ENCODE measurements at places on chromosomes 2 and 18.
A peak's percentile ranks its signal among the peaks of the same experiment; 100 is the strongest.

DNA sequence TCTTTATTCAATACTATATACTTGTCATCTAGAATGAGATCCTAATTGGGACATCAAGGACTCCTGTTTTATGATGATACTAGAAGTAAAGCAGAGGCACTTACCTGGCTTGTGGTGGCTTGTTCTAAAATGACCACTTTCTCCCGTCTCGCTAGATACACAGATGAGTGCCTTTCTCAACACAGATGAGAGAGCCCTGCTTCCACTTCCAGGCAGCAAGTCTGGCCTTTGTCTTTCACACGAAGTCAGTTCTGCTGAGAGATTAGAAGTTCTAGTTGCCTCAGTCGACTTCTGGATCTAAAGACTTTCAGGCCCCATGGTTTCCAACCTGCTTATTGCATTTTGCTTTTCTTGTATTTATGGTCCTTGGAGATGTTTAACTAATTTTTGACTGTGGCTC is 70.3 kb downstream of the PPP1R1C start:
- DNase-seq, result no peak

DNA sequence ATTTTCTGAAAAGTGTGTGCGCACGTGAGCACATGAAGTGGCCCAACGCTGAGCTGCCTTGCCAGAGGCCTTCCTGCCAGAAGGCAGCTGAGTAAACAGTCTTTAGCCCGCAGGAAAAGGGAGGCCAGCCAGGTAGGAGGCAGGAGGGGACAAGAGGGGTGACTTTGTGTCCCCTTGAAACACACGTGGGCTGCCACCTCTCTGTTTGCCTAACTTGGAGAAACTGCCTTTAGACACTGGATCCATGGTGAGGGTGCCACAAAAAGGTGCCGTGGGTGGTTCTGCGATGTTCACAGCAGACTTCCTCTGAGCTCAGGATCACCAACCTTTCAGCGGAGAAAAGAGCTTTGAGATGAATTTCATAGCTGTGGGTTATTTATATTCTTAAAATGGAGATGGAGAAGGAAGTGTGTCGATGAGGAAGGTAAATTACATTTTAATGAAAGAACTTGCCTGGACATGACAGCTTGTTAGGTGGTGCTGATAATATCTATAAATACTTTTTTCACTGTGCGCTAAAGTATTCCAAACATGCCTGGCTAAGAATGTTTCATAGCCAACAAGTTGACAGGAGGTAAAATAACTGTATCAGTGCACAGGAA is 36.6 kb upstream of the ASB1 start:
- peak; percentile 64 for DNase-seq

GRCh38 chr18:66254121-66254520 is 349.8 kb downstream of the CDH19 start:
- no peak for DNase-seq

DNA sequence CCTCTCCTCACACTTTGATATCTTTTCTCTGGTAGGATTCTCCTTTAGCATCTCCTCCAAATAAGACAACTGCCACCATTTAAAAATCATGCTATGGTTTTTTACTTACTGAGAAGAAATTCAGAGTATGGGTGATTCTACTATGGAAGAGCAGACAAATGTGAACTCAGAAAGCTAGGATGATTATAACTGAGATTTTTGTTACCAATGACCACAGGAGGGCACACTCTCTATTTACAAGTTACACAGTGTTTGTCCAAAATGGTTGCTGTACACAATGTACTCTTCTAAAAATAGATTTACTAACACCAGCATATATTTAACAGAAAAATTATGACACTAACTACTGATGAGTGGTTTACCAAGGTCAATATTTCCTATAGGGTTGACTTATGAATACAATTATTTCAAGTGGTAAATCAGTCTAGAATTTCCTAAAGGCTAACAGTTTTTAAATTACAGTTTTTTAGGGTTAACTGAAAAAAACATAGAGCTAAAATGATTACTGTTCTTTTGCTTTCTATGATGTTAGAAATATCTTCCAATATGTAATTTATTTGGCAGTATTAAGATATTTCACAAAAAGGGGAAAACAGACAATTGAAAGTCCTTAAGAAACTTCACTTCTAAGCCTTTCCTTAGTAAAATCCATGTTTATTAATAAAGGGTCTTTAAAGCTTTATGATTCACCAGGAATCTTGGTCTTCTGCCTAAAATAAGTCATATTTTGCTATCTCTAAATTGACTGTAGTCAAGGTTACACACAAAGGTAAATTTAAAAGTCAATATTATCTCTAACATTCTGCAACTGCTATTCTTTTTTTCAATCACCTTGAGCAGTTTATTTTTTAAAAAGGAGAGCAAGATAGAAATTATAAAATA is 57.2 kb downstream of the MAP4K3 start:
- peak; percentile 55 for DNase-seq

- no peak for DNase-seq
These were observed 256.2 kb upstream of the CDH20 start for GRCh38 chr18:61076986-61077385.

- DNase-seq, result no peak
These were observed 54.9 kb downstream of the SDC1 start for GRCh38 chr2:20169796-20170703.

DNA sequence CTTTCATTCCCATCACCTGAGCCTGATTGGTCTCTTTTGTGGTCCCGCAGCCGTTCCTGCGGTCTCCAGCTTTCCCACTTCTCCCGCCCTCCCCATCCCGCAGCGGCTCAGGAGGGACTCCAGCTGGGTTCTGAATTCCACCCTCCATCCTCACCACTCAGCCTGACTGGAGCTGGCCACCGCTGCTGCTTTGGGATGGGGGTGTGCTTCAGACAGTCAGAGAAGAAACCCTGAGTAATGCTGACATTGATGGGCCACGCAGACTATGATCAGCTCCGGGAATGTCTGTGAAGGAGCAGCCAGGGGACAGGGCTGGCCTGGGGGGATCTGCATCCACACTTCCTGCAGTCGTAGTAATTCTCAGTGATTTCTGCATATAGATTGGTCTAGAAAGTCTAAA is 45.9 kb upstream of the TXNDC2 start:
- no peak for DNase-seq

- DNase-seq, result no peak
These were observed 55.4 kb downstream of the EPAS1 start for GRCh38 chr2:46352621-46353020.

- no peak for DNase-seq
These were observed 166.2 kb downstream of the CDCA7 start for GRCh38 chr2:173520918-173521317.

DNA sequence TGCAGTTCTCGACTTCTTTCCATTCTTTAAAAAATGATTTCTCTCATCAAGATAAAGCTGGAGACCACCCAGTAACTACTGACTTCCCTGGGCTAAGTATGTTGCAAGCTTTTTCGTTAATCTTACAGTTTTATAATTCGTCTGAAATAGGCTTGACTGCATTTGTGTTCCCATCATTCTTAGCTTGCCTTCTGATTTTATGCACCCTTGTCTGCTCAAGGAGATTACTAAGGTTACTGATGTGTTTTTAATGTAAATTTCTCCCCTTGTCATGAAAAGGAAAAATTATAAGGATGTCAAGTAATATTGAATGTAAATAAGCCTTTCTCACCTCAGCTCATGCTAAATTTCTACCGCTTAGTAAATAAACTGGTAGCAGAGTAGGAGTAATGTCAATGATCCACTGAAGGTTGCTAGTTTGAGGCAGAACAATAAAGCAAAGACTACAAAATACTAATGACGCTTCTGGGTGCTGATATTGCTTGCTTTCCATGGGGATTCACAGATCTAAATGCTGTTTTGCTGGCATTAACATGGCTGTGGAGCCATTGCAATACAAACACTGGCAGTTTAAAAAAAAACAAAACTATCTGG is 91.9 kb upstream of the CDH20 start:
- no peak for DNase-seq

- DNase-seq, result no peak
These were observed 29.2 kb downstream of the MTHFD2 start for GRCh38 chr2:74227646-74228045.

- no peak for DNase-seq
These were observed 174.1 kb downstream of the SMAD7 start for GRCh38 chr18:48776641-48777025.

DNA sequence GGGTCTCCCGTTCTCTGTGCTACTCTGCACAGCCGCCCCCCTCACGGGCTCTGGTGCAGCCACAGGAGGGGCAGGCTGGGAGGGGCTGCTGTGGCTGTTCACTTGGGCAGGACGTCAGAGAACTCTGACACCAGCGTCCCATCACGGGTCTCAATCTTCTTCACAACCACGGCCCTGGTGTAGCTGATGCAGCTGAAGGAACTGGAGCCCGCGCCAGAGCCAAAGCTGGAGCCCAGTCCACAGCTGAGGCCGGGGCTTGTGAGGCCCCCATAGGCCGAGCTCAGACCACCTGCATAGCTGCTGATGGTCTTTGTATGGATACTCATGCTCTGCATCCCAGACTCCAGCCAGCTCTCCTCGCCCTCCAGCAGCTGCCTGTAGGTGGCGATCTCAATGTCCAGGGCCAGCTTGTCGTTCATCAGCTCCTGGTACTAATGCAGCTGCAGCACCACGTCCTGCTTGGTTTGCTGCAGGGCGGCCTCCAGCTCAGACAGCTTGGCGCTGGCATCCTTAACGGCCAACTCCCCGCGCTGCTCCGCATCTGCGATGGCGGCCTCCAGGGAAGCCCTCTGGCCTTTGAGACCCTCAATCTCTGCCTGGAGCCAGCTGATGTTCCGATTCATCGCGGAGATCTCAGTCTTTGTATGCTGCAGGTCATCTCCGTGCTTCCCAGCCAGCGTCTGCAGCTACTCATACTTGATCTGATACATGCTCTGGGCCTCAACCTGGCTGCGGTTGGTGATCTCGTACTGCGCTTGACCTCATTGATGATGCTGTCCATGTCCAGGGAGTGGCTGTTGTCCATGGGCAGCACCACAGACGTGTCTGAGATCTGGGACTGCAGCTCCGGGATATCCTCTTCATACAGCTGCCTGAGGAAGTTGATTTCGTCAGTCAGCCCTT is 7.4 kb upstream of the DUSP19 start:
- peak; percentile 2 for DNase-seq

DNA sequence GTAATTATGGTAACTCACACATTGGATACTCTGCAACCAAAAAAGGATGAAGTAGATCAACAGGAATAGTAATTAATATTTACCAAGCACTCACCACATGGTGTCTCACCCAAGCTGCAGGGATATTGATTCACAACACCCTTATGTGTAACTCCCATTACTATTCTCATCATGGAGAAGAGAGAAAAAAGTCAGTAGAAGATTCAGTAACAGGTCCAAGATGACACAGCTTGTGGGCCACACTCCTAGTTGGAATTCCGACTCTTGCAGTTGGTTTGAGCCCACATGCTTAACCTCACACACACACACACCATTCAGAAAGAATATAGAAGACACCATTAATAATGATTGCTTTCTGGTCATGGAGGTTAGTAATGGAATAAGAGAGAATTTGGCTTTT is 1.7 kb upstream of the MLPH start:
- no peak for DNase-seq

DNA sequence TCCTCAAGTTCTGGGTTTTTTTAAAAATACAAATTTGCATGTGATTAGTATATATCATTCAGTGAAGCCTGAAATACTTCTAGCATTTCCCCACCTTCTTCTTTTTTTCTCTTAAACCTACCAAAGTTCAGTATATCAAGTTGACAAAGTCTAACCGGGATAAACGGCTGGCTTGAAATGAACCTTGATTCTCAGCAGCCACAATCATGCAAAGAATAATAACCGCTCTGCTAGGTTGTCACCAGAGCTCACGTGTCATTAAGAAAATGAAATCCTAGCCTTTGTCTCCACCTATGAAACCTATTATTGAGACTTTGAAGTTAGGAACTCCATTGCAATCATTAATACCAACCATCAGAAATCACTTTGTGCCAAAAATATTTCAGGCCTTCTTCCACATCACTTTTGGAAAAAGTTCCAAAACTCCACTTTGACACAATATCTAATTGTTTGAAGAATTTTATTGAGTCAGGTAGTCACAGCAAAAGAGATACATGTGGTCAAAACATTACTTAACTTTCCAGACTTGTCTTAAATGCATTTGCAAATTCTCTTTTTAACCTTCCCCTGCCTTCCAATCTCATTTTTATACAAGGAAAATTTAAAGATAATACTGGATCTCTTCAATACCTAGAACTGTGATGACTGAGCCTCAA is 285.6 kb upstream of the ACVR2A start:
- no peak for DNase-seq

GRCh38 chr2:239802185-239802649 is 222.9 kb downstream of the NDUFA10 start:
- no peak for DNase-seq

GRCh38 chr18:76604935-76605240 is 109.8 kb upstream of the ZNF516 start:
- DNase-seq, result no peak

- no peak for DNase-seq
These were observed 337.8 kb downstream of the CDH2 start for GRCh38 chr18:27839141-27839540.

- DNase-seq, result no peak
These were observed 47.8 kb upstream of the REG3G start for GRCh38 chr2:78977661-78978145.

DNA sequence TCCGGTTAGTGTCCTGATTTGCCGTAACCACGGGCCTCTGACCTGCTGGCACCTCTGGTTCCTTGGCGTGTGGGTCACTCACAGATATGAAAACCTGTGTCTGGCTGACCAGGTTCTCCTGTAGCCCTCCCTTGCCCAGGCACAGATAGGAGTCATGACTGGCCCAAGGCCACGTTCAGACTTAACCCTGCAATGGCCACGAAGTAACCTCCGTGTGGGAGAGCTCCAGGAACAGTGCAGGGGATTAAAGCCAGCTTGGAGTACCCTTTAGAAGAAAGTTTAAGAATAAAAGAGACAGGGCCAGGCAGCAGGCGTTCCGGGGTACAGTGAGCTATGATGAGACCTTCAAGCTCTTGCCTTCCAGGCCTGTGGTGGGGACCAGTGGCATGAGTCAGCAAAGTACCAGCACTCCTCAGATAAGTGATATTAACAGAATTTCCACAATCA is 25.5 kb downstream of the CENPO start:
- DNase-seq, result no peak

DNA sequence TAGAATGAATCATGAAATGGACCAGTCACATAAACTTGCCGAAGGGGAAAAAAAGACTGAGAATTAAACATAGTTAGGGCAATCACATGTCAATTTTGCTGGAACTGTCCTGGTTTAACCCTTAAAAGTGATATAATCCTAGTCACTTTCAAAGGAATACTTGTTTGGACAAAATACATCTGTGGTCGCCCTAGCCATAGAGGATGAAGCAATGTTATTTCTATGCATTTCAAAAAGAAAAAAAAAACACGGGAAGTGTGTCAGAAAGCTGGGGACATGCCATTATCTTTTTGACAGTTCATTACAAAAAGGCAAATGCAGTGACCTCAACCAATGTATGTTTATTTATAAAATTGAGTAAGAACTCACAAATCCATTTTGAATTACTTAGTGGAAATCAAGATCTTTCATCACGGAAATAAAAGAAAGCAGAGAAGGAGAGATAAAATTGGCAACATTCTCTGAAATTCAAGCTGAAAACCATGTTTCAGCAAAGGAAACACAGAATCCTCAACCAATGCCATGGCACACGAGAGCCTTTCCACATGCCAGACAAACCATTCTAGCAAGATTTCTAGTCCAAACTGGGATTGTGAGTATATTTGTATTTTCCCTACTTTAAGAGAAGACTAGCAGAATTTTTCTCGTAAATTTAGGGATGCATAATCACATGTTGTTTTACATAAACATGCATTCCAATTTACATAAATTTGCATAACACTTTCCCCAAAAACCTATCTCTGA is 854.3 kb upstream of the ACVR2A start:
- peak; percentile 86 for DNase-seq

Measured in right lung (tissue), 10 donors.